ENCODE measurements at places on chromosomes 1 and 21. TPM values are rescaled to one million over a fixed set of nuclear protein-coding genes. Genes with fewer than 3 reads are reported as not detected.

- H3K4me3 ChIP-seq = peak overlapping the region; percentile 93
- DNase-seq = no peak
- H3K27me3 ChIP-seq = no peaks in the 10 kb centered on the region
- no peaks in the 10 kb centered on the region for H3K36me3 ChIP-seq
Measured at GRCh38 chr1:50972766-50973165, 2.7 kb downstream of the CDKN2C start.

ILDR2 gene
- 3.6 TPM for total RNA-seq

- peaks cover 9% of the 10 kb centered on the region for H3K4me1 ChIP-seq
- H3K27ac ChIP-seq = no peak overlapping the region
- DNase-seq = no peak
- H3K36me3 ChIP-seq = no peaks in the 10 kb centered on the region
Measured at GRCh38 chr1:81543764-81544163, 257.0 kb upstream of the ADGRL2 start.

- no peaks in the 10 kb centered on the region for H3K27me3 ChIP-seq
- DNase-seq = no peak
- H3K4me3 ChIP-seq = no peak overlapping the region
- peaks cover 6% of the 10 kb centered on the region for H3K36me3 ChIP-seq
Measured at GRCh38 chr1:167427848-167428247, 90.5 kb downstream of the CD247 start.

DNA sequence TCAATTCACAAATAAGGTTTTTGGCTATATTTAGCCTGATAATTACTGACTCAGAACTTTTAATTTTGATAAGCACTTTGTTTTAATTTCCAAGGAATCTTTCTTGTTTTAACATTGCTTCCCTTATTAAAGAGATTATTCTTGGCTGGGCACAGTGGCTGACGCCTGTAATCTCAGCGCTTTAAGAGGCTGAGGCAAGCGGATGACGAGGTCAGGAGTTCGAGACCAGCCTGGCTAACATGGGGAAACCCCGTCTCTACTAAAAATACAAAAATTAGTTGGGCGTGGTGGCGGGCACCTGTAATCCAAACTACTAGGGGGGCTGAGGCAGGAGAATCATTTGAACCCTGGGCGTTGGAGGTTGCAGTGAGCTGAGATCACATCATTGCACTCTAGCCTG lies 13.8 kb downstream of the ALG14 start:
- no peaks in the 10 kb centered on the region for H3K4me1 ChIP-seq
- no peaks in the 10 kb centered on the region for H3K27me3 ChIP-seq
- no peak overlapping the region for H3K27ac ChIP-seq
- DNase-seq = no peak
- peaks cover 18% of the 10 kb centered on the region for H3K36me3 ChIP-seq
- H3K4me3 ChIP-seq = no peak overlapping the region

DNA sequence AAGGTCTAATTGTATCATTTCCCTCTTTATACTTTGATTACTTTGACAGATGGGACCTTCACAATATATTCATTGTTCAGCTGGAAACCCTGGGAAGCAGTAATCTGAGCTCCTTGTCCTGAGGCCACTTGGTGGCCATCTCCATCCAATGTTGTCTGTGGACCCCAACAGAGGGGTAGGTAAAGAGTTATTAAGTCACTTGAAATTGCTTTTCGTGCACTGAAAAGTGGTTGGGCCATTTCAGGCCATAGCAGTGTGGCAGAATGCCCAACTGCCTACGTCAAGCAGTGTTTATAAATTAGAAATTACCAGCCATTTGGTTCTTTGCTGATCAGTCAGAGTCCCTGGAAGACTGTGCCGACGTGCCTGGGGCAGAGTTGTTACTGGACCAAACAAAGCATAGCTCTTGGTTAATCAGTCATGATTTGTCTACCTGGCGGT lies 308.3 kb upstream of the USP25 start:
- DNase-seq = no peak
- no peaks in the 10 kb centered on the region for H3K27me3 ChIP-seq
- no peaks in the 10 kb centered on the region for H3K4me1 ChIP-seq
- no peaks in the 10 kb centered on the region for H3K36me3 ChIP-seq
- H3K27ac ChIP-seq = no peak overlapping the region

- no peaks in the 10 kb centered on the region for H3K27me3 ChIP-seq
- peak overlapping the region; percentile 65 for H3K27ac ChIP-seq
- peaks cover 27% of the 10 kb centered on the region for H3K4me1 ChIP-seq
- DNase-seq = no peak
Measured at GRCh38 chr1:41696381-41696780, 211.9 kb upstream of the EDN2 start.

KCNT2 gene
- 0.60 TPM for total RNA-seq

KCNJ10 gene
- not detected for total RNA-seq

DNA sequence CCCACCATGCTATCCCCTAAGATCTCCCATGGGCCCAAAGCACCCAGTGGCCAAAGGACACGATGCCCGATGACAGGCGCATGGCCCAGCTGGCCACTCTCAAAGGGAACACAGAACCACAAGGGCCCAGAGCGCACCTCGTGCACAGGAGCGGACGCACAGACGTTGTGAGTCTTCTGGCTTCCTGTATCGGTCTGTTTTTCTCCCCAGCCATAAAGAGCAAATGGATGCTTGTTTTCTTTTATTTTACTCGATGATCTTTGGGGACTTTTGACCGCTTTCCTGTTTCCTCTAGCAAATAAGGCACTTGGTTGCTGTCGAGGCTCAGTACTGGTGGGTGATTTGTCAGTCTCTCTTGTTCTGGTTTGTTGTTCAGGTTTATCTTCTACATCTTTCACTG lies 16.2 kb downstream of the CCSAP start:
- no peak overlapping the region for H3K27ac ChIP-seq
- DNase-seq = no peak
- no peaks in the 10 kb centered on the region for H3K4me1 ChIP-seq
- H3K4me3 ChIP-seq = no peak overlapping the region

GRCh38 chr1:156648951-156649350 lies 7.0 kb downstream of the BCAN start:
- no peak for DNase-seq
- no peaks in the 10 kb centered on the region for H3K4me1 ChIP-seq
- no peak overlapping the region for H3K4me3 ChIP-seq
- no peak overlapping the region for H3K27ac ChIP-seq

- no peaks in the 10 kb centered on the region for H3K4me1 ChIP-seq
- DNase-seq = no peak
- no peaks in the 10 kb centered on the region for H3K27me3 ChIP-seq
- no peaks in the 10 kb centered on the region for H3K36me3 ChIP-seq
- no peak overlapping the region for H3K4me3 ChIP-seq
Measured at GRCh38 chr21:29114765-29115500, 15.5 kb upstream of the MAP3K7CL start.

DNA sequence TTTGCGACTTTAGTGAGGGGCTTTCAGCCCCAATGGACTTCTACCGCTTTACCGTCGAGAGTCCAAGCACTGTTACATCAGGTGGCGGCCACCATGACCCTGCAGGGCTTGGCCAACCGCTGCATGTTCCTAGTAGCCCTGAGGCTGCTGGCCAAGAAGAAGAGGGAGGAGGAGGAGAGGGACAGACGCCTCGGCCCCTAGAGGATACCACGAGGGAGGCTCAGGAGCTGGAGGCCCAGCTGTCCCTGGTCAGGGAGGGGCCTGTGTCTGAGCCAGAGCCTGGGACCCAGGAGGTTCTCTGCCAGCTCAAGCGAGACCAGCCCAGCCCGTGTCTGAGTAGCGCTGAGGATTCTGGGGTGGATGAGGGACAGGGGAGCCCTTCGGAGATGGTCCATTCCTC lies 8.6 kb upstream of the SLC25A34 start:
- H3K27ac ChIP-seq = peak overlapping the region; percentile 41
- H3K27me3 ChIP-seq = no peaks in the 10 kb centered on the region
- peaks cover 28% of the 10 kb centered on the region for H3K4me1 ChIP-seq
- no peak for DNase-seq

CDA gene
- total RNA-seq = 2.0 TPM

GRCh38 chr1:8473891-8474300 lies 156.0 kb downstream of the SLC45A1 start:
- no peak overlapping the region for H3K27ac ChIP-seq
- no peak for DNase-seq
- H3K4me3 ChIP-seq = no peak overlapping the region
- H3K27me3 ChIP-seq = no peaks in the 10 kb centered on the region
